ENCODE measurements at places on chromosomes 2 and 18. TPM values are rescaled to one million over a fixed set of nuclear protein-coding genes. Genes with fewer than 3 reads are reported as not detected.

DNA sequence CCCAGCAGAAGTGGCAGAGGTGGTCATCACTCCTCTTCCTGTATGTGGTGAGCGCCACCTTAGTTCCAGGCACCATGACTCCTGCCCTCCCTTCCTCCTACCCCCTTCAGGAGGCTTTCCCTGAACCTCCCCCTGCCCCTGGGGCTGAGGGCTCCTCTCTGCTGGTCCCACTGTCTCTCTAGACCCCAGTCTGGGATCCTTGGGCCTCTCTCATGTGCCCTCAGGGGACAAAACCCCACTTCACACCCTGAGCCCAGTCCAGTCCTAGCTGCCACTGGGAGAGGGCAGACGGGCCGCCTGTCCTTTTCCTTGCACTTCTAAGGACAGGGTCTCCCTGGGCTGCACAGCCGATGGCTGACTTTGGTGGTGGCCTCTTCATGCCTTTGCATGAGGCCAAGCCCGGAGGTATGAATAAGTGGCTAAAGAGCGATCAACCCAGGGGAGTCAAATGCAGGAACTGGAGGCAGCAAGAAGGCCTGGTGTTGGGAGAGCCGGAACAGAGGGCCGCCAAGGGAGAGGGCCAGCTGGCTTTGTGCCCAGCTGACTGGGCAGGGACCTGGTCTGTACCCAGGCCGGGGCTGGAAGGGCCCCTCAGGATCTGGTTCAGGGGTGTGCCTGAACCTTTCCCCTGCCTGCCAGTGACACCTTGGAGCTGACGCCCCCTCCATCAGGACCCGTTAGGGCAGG lies 29.5 kb downstream of the GLI2 start:
- no peak for DNase-seq

The LHCGR gene
- not detected for total RNA-seq

The CCDC121 gene
- 0.74 TPM for total RNA-seq

GRCh38 chr2:123144082-123144481 lies 881.0 kb upstream of the CNTNAP5 start:
- no peak for DNase-seq

GRCh38 chr18:76494231-76495005 lies 624 bp downstream of the ZNF516 start:
- DNase-seq: peak; percentile 30

- DNase-seq: no peak
Measured at GRCh38 chr18:8635087-8635486, 25.9 kb downstream of the RAB12 start.

The TLX2 gene
- not detected for total RNA-seq

- DNase-seq: no peak
Measured at GRCh38 chr2:18325118-18325517, 235.3 kb downstream of the RDH14 start.

DNA sequence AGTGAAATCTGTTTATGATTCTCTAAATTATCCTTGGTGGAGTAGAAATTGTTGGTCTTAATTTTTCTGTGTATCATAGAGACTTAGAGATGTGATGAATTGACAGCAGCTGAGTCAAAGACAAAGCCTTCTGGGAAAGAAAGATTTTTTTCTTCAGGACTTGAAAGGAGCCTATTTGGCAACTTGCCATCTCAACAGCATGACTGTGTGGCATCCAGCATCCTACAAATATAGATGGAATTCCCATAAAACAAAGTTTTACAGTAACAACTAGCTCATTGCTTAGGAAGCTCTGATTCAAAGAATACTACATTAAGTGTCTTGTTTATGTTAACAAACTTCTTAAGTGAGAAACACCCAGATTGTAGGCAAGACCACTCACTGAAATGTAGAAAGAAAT lies 79.2 kb upstream of the SETBP1 start:
- DNase-seq: peak; percentile 45

DNA sequence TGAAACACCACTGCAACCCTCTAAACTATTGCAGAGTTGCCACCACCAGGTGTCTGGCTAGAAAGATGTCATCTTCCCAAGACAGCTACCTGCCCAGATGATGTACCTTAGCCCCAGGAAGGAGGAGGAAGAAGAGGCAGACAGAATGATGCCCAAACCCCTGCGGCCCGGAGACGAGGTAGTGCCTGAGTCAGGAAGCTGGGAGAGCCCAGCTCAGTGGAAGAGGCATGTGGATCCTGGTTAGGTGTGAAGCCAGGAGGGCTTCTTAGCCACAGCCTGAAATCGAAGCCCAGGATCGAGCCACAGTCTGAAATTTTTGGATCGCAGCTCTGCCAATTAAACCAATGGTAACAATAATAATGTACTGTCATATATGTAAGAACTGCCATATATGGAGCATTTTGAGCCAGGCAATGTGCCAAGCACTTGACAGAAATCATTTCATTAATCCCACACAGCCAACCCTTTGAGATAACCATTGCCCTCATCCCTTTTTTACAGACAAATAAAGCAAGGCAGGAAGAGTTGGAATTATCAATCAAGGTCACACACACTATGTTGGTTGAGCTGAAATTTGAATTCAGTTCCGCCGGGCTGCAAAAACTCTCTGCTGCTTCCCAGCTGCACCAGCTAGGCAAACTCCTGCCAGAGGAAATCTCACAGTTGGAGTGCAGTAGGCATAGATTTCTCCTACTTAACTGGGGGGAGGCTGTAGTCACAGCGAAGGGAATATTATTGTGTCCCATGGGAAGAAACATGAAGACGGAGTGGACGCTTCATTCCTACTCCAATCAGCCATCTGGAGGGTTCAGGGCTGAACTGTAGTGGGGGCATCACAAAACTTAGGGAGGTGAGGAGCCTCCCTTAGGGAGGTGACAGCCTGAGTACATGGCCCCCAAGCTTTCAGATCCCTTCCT lies 19.4 kb upstream of the CYP1B1 start:
- no peak for DNase-seq

- no peak for DNase-seq
Measured at GRCh38 chr2:217150236-217150635, 290.4 kb upstream of the TNP1 start.

DNA sequence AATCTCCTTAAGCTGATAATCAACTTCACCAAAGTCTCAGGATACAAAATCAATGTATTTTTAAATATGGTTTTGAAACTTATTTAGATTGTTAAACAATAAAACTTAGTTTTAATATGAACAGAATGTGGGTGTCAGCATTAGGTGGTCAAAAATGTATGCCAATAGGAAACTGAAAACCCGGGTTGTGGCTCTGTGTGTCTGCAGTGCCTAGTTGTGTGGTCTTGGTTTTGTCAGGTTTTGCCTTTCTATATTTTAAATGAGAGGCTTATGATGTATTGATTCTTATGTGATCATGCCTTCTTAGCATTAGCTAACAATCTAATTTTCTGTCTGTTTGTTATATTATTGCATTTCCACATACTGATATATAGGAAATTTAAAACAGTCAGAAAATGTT lies 227.8 kb downstream of the ZNF407 start:
- DNase-seq: no peak

GRCh38 chr2:71725836-71726235 lies 272.5 kb downstream of the DYSF start:
- no peak for DNase-seq

DNA sequence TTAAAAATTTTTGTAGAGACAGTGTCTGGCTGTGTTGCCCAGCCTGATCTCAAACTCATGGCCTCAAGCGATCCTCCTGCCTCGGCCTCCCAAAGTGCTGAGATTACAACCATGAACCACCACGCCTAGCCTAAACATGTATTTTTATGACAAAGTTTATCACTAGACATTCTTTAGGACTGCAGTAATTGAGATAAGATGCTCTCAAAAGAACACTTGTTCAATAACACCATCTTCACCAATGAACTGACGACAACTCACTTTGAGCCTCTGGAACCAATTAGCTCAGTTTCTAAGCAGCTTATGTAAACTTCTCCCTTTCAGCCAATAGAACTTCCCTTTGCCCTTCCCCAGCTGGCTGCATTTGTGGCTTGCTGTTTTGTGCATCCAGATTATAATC lies 15.3 kb upstream of the PPP4R1 start:
- DNase-seq: no peak

The NDUFV2 gene
- total RNA-seq: 80.3 TPM

DNA sequence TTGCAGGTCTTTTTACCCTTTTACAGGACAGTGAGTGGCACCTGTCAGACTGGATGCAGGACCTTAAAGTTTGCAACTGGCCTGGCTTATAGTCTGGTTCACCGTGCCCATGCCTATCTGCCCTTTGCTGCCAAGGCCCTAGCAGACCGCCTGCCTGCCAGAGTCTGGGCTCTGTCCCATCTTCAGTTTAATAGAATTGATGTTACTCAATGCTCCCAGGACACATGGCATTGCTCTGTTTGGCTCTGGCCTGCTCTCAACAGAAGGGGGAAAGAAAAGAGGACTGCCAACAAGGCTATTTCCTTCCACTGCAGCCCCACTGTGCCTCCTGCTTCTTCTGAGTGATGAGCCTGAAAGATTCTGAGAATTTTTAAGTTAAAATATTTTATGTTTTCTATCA lies 25.6 kb upstream of the TMEM178A start:
- DNase-seq: no peak

The EIF4E2 gene
- 109 TPM for total RNA-seq

DNA sequence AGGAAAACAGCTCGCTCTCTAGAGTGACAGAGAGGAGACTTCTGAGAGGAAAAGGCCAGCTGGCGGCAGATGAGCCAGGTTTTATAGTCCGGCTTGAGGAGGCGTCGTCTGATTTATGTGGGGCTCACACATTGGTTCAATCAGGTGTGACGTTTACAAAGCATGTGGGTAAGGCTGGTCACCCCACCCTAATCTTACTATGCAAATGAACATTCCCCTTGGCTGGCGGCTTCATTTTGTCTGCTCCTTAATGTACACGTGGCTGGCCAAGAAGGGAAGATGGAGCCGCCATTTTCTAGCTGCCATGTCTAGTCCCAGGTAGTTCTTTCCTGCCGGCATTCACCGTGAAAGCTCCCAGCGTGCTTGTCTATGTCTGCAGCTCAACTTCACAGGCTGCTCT lies 299.1 kb upstream of the SPRED2 start:
- DNase-seq: no peak

DNA sequence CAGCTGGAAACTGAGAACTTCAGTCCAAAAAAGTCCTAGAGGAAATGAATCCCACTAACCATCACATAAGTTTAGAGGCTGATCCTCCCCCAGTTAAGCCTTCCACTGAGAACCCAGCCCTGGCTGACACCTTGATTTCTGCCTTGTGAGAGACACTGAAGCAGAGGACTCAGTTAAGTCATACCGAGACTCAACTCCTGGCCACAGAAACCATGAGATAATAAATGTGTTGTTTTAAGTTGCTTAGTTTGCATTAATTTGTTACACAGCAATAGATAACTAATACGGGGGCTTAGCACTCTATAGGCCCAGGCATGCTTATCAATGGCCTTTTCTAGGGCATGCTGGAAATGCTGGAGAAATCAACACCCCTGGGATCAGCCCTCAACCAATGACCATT lies 3.4 kb upstream of the ADD2 start:
- no peak for DNase-seq

The PDE1A gene
- not detected for total RNA-seq

The REEP1 gene
- 4.1 TPM for total RNA-seq

The AMMECR1L gene
- total RNA-seq: 11.9 TPM

DNA sequence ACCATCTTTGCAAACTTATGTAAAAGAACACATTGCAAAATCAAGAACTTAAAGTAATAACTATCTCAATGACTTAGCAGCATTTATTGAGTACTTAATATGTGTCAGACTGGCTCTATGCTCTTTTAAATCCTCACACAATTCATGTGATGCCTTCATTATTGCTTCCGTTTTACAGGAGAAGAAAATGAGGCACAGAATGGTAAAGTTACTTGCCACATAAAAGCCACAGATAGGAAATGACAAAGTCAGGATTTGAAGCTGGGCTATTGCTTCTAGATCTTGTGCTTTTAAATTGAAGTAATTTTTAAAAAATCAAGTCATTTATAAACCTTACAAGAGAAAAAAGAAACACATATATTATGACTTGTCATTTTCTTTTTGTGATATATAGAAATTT lies 174.2 kb downstream of the WDR7 start:
- DNase-seq: no peak

- DNase-seq: peak; percentile 97
Measured at GRCh38 chr2:43075054-43075593, 151.3 kb downstream of the ZFP36L2 start.

GRCh38 chr2:206867006-206867405 lies 72.3 kb upstream of the CPO start:
- DNase-seq: no peak

DNA sequence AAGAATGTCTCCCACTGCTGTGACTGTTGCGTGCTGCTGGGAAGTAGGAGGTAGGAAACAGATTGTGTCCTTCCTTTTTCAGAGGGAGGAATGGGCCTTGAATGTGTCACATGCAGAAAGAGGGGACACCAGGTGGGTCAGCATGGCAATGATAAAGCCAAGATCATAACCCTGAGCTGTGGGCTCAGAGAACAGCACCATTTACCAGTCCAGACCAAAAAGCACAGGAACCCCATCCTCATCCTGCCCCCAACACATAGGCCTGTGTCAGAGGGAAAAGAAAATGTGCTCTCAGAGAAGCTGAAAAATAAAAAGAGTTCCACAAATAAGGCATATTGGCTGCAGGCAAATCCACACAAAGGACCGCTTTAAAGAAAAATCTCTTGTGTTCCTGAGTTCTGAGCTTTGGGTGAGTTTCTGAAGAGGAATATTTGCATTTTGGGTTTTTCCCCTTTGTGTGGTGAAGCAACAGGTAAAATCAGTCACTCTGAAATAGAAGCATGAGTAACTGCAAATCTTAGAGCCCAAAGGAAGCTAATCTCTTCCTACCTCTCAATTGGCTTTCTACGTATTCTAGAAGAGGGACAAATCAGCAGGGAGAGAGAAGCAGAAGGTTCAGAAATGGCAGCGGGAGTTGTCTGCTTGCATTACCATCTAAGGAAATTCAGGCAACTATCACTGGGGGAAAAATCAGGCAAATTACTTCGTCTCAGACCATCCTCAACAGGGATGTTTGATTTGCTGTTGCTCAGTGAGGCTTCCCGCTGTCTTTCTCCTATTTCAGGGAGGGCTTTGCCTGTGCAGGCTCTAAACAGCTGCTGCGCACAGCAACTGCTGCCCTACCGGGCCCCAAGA lies 106.8 kb downstream of the BCL11A start:
- DNase-seq: no peak

The MZT2A gene
- 121 TPM for total RNA-seq

GRCh38 chr18:63844254-63844653 lies 43.3 kb upstream of the SERPINB2 start:
- peak; percentile 4 for DNase-seq
